Activated CD4-positive, alpha-beta memory T cell treated with anti-CD3 and anti-CD28 coated beads for 36 hours (primary cell): ENCODE measurements at places on chromosomes 3 and 15.

GRCh38 chr3:24387493-24387892, 107.2 kb downstream of the THRB start:
- DNase-seq, result no peak

DNA sequence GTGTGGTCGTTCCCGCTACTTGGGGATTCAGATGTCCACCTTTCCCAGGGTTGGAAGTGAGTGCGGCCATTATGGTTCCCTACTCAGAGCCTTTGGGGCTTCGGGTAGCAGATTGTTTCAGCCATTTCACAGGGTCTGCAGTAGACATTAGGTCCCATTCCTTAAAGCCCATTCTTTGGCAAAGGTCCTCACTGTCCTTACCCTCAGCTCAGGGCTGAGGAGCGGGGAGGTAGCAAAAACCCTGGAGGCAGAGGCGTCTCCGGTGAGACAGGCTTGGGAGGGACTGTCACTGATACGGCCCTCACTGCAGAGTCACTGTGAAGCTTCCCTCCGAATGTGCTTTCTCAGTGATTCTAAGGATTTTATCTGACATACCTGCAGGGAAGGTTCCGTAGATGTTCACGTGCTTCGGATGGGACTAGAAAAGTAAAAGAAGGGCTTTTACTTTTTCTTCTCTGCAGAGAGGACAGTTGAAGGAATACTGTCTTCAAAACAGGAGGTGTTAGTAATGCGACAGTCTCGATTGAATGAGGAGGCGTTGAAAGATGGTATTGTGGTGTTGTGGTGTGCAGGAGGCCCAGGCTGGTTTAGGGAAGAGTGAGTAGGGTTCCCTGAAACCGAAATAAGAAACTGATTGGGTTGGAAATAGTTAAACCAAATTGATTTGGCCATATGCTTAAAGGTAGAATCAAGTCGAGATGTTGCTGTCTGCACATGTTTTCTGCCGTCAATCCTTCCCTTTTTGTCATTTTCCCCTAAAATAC, 630 bp downstream of the ATP6V1A start:
- DNase-seq, result peak; percentile 75

- no peak for DNase-seq
Measured at GRCh38 chr3:105610473-105610872, 243.8 kb downstream of the ALCAM start.

GRCh38 chr3:98739266-98739665, 23.9 kb upstream of the ST3GAL6 start:
- DNase-seq, result no peak

GRCh38 chr3:157631478-157631877, 128.3 kb upstream of the VEPH1 start:
- DNase-seq, result no peak

DNA sequence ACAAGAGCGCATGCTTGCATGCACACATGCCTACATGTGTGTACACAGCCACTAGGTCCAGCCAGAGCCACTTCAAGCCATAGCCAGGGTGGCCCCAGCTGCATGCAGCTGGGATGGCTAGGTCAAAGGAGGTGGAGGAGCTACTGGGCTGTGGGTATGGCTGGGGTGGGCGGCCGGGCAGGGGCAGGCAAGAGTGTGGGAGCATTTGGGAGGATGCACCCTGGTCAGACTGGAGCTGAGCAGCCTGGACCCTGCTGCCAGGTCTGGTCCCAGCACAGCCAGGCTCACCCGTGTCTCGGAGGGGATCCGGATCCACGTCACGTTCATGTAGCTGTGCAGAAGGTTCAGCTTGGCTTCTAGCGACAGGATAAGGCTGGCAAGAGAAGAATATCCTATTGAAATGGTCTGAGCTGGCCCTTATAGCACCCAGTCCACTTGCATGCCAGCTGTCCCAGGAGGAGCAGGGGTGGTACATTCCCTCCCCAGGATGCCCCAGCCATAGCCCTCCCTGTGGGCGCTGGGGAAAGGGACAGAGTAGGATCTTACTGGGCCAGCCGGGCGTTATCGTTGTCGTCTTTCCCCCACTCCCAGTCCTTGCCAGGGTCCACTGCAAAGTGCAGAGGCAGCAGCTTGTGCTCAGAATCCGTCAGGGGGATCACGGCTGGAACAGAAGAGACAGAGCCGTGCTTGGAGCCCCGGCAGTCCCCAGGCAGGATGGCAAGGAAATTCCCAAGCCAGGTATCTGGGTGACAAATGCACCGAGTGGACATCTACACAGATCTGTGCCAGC, 160.5 kb downstream of the KLF13 start:
- no peak for DNase-seq

GRCh38 chr3:39146083-39146501, 7.3 kb downstream of the CSRNP1 start:
- no peak for DNase-seq

- no peak for DNase-seq
Measured at GRCh38 chr3:54844211-54844610, 83.6 kb downstream of the LRTM1 start.

DNA sequence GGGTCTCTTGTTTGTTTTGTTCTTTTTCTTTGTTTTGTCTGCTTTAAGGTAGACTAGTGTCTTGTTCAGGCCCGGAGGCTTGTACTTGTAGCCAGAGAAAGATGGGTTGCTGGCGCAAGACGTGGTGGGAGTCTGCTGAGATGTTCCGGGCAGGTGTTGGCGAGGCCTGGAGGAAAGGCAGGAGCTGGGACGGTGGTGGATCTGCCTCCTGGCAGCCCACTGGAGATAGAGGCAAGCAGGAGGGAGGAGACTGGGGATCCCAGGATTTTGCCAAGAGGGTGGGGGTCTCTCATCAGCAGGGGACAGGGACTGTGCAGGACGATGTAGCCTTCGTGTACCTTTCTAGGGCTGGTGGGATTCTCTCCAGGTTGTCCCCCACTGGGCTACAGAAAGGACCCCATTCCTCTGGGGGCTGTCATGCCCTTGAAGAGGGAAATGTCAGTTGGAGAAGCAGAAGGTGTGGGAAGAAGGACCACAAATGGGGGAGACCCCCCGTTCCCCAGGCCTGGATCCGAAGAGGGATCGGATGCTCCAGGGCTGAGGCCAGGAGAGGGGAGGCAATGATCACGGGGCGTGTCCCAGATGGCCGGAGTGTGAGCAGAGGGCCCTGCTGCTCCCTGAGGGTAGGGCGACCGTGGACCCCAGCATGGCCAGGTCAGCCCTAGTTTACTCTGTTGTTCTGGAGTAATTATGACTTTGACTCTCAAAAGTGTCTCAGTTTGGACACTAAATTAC, 7.0 kb downstream of the CHAC1 start:
- no peak for DNase-seq

- DNase-seq, result no peak
Measured at GRCh38 chr3:184096811-184097383, at the start of gene HTR3E. TSS of gene HTR3E (plus strand) at chr3:184097064. CDS start at chr3:184097530, 466 bp downstream.

DNA sequence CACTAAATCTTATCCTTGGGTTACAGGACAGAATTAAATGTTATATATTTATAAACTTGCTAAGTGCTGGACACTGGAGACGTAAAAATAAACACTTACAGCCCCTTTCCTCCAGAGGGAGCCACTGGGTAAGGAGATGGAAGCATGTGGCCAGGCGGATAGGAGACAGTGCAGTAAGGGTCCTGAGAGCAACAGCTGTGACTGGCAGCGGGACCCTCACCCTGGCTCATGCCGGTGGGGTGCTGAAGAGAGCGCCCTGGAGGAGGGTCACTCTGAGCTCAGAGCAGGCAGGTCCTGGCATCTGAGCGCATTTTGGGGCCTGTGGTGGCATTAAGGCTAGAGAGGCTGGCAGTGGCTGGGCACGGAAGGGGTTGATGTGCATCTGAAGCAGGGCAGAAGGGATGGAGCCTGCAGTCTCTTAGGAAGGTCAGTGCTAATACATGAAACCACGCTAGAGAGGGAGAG, 16.0 kb downstream of the SEC61A1 start:
- no peak for DNase-seq

DNA sequence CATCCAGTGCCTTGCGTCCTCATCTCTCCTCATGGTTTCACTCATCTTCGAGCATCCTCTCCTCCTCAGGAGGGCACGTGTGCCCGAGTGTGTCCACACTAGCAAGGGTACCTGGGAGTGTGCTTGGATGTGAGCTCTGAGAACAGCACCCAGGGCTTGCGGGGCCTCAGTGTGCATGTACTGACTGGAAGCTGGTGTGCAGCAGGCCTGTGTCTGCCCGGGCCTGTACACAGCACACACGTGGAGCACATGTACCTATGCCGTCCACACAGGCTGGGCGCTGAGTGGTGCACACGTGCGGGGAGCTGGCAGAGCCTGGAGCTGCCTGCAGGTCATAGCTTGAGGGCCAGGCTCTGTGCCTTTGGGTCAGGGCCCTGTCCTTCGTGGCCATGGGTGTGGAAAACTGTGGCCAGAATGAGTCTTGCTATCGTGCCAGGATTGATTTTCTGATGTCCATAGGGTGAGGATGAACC, 34.9 kb downstream of the TSPAN3 start:
- no peak for DNase-seq

GRCh38 chr3:191363221-191363620, 32.9 kb upstream of the UTS2B start:
- no peak for DNase-seq

GRCh38 chr15:40349163-40349562, 1.7 kb upstream of the PHGR1 start:
- DNase-seq, result no peak

GRCh38 chr15:42119446-42119760, 25.0 kb upstream of the PLA2G4D start:
- no peak for DNase-seq

GRCh38 chr3:107458871-107459270, 63.9 kb upstream of the BBX start:
- DNase-seq, result no peak

GRCh38 chr15:95265419-95265997, 1034.1 kb downstream of the MCTP2 start:
- DNase-seq, result no peak

DNA sequence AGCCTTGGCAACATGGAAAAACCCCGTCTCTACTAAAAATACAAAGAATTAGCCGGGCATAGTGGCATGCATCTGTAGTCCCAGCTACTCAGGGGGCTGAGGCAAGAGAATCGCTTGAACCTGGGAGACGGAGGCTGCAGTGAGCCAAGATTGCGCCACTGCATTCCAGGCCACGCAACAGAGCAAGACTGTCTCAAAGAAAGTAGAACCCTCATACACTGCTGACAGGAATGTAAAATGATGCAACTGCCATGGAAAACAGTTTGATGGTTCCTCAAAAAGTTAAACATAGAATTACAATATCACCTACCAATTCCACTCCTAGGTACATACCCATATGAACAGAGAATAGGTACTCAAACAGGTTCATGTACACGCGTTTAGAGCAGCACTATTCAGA, 158.9 kb downstream of the TBC1D5 start:
- no peak for DNase-seq

DNA sequence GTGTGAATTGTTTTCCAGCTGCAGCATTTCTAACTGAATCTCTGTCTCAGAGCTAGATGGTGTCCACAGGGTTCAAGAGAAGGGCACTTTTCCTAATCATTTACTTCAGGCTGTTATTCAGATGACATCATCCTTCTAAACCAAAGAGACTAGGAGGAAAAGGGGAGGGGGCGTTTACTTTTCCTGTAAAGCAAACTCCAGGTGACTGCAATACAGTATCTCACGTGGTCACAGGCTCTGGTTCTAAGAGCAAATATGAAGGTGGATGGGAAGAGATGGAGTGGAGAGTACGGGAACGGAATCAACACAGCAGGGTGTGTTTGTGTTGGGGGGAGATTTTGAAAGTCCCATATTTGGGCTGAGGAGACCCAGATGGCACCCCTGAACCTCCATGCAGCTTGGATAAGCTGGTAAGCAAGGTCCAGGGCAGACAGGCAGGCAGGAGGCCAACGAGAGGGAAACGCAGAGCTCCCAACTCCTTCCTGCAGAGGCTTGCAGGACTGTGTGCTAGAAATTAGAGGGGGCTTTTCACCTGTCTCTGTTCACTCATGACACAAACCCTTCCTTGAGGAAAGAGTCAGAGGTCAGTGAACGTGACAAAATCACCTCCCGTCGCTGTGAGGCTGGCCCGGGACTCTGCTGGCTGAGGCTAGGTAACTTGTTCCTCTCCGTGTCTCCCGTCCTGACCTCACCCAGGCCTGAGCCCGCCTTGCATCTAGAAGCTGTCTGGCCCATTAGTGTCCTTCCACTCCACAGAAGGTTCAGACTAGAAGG, 151.2 kb downstream of the OPA1 start:
- no peak for DNase-seq

GRCh38 chr15:75371486-75371885, 3.1 kb upstream of the MAN2C1 start:
- DNase-seq, result no peak

- DNase-seq, result no peak
Measured at GRCh38 chr15:93067649-93068085, 21.3 kb downstream of the RGMA start.
